ENCODE measurements at places on chromosomes 3 and 15.

DNA sequence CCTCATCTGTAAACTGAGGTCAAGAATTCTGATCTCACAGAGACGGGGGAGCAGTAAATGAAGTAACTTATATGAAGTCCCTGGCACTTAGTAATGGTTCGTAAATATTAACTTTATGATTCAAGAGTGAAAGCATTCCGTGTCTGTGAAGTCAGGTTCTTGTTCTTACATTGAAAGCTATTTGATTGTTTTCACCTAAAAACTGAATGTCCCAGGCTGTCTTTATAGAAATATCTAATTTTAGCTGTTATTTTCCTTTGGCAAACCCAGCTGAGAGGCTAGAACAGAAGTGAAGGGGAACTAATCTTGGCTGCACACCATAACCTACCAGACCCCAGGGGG lies 84.5 kb downstream of the CHSY1 start:
- no peak for DNase-seq

DNA sequence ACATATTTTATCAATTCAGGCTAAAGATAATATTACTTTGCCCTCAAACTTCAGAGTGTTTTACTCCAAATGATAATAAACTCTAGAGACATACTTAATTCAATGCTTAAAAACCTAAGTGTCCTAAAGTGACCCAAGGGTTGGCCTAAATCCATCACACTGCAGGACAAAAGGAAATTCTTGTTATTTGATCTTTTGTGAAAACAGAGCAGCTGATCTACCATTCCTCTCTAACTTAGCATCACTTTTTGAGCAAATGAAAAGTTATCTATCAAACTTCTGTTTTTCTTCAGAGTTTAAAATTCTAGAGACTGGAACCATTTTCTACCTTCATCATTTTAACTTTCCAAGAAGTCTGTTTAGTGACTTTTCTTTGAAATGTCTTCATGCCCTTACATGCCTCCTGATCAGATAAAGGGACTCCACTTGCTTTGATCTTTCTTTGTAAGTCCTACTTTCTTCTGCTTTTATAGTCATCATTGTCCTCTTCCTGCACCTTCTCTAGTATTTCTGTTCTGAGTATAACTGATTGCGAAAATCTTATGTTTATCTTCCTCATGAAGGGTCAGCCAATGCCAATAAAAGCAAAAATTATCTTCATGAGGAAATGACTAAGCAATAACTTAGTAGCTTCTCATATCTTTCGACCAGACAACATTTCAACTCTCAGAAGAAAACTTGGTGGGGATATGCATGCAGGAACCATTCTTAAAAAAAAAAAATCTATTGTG lies 378.7 kb upstream of the TGFBR2 start:
- DNase-seq = no peak

GRCh38 chr3:8385848-8386620 lies 115.6 kb upstream of the LMCD1 start:
- no peak for DNase-seq

GRCh38 chr3:10273702-10274305 lies 18.9 kb downstream of the GHRL start:
- DNase-seq = no peak

- DNase-seq = no peak
Observed at GRCh38 chr3:88963003-88963402, 144.4 kb upstream of the EPHA3 start.

All from CD4-positive, alpha-beta T cell treated with Interleukin-1 beta for 1 hour (primary cell).